ENCODE measurements at places on chromosomes 4 and X. TPM values are rescaled to one million over a fixed set of nuclear protein-coding genes. Genes with fewer than 3 reads are reported as not detected.

The SAGE1 gene
- total RNA-seq = not detected

The RGN gene
- total RNA-seq = not detected

The PGK1 gene
- total RNA-seq = 213 TPM

The PCDH11X gene
- not detected for total RNA-seq

The SSX1 gene
- total RNA-seq = not detected

The SUPT20HL1 gene
- total RNA-seq = not detected

The MAGEC3 gene
- total RNA-seq = not detected

The TRIM61 gene
- total RNA-seq = 2.6 TPM

The PCYT1B gene
- not detected for total RNA-seq

The RELL1 gene
- 27.9 TPM for total RNA-seq

The DMD gene
- total RNA-seq = 0.91 TPM

The GAGE12H gene
- not detected for total RNA-seq

The CLDN34 gene
- total RNA-seq = not detected

The CXCL11 gene
- not detected for total RNA-seq

The SSX2B gene
- total RNA-seq = not detected

The FRMPD3 gene
- total RNA-seq = 0.11 TPM

The MAGEB1 gene
- not detected for total RNA-seq

The ELK1 gene
- total RNA-seq = 36.4 TPM
